ENCODE measurements at places on chromosomes 11 and 22. TPM values are rescaled to one million over a fixed set of nuclear protein-coding genes. Genes with fewer than 3 reads are reported as not detected.
A peak's percentile ranks its signal among the peaks of the same experiment; 100 is the strongest.

- DNase-seq = no peak
Observed at GRCh38 chr11:120061036-120061760, 76.7 kb downstream of the TRIM29 start.

GRCh38 chr11:87299041-87299481 lies 261.3 kb downstream of the TMEM135 start:
- DNase-seq = no peak

DNA sequence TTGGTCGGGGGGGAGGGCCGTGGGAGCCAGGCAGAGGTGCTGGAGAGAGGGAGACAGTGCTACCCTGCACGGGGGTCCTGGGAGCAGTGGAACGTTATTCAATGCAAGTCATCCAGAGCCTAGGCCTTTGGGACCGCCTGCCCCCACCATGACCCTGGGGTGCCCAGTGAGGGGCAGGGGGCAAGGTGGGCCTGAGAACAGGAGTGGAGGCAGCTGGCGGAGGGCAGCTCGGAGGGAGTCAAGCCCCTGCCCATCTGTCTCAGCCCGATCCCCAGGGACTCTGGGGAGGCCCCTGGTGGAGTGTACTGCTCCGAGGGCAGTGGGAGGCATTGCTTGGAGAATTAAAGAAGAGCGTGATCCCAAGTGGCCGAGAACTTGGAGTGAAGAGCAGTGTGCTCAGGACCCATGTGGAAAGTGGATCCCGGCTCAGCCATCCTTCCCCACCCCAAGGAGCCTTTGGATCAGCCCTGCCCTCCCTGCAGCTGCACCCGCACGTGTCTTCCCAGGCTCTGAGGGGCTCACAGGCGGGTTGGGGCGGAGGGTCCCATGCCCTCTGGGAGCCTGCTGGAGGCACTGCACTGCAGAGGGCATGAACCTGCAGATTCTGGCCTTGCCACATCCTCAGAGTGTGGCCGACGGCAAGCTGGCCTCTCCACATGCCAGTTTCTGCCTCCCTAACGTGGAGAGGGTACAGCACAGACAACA lies 34.0 kb upstream of the SMIM38 start:
- no peak for DNase-seq

DNA sequence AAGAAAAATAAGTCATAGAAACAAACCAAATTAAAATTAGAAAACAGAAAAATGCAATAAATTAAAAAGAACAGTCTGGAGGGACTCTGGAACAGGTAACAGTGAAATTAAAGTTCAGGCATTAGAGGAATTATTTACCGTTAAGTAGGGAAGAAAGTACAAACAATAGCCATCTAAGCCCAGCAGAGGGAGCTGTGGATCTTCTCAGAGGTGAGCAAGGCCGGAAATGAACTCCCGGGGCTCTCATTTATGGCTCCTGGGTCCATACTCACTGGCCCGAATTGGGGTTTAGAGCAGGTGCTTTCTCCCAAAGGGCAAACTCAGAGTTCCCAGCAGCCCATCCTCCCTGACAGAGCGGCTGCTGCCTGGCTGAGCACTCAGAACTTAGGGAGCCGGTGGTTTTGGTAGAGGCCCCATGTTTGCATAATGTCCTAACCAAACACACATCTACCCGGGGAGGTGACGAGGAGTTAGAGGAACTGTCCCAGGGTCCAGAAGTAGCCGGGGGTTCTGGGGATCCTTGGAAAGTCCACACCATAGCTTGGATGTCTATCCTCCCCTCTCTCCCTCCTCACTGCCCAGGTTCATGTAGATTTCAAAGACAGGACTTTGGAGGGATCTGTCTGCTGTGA lies 87.8 kb upstream of the VPREB1 start:
- peak; percentile 54 for DNase-seq

DNA sequence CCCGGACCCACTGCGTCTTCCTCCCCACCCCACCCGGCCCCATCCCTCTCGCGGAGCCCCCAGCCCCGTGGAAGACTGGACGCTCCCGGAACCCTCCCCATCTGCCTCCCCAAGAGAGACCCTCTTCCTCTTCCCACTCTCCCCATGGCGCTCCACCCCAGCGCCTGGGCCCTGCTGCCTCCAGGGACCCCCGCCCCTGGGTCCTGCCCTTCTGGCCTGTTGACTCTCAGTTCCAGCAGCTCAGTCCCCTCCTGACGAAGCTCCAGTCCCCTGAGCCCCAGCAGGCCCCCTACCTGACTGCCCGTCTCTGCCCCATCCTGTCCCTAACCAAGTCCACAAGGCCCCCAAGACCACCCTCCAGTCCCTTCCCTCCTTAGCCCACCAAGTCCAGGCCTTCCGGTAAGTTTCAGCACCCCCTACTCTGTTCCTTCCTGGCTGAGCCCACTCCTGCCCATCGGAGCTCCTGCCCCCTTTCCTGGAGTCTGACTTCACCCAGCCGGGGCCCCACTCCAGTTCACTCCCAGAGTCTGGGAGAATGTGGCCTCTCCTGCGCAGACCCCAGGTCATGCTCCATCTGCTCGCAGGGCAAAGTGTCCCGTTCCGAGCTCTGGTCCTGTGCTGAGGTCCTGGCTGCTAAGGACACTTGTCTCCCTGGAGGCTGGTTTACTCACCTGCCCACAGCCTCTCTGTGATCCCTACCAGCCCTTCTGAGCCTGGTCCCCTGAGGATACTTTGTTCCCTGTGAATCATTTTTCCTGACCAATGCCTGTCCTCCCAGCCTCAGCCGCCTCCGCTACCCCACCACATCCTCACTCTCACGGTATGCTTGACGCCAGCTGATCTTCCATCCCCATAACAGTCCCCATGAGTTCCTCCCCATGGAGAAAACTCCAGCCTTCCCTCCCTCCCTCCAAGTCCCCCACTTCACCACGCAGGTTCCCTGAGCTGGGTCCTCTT lies 722 bp downstream of the IFITM10 start:
- no peak for DNase-seq

DNA sequence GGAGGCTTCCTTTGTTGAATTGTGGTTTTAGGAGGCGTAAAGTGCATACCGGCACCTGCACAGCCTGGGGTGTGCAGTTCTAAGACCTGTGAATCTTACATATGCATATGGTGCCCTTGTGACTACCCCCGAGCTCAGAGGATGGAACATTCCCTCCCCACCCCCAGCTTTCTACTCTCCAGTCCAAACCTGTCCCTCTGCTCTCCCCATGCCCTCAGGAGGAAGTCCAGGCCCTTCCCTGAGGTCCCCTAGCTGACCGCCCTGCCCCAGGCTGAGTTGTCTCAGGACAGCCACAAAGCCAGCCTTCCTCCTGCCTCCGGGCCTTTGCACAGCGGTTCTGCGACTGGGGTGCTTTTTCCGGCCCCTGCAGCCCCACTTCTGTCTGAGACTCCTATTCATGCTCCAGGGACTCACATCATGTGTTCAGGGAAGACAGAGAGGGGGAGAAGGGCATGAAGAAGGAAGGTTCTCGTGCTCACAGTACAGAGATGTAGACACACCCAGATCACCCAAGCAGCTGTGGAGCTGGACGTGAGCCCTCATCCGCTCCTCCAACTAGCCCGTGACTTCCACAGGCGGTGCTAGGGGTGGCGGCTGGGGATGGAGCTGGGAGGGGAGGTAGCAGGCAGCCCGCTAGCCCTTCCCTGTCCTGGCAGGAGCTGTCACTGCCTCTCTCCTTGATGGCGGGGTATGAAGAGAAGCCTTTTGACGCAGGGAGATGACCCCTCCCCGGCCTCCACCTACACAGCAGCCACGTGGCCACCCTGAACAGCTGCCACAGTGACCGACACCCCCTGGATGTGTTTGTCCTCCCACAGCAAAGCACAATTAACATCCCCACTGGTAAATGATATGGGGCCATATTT lies 50.8 kb downstream of the FLRT1 start:
- no peak for DNase-seq

MS4A15 gene
- total RNA-seq = not detected

E2F8 gene
- total RNA-seq = 1.9 TPM
